ENCODE measurements at places on chromosomes 7 and 10.
A peak's percentile ranks its signal among the peaks of the same experiment; 100 is the strongest.

- peak; percentile 14 for DNase-seq
Measured at GRCh38 chr7:80641548-80641947, 3.1 kb downstream of the CD36 start.

GRCh38 chr7:35839860-35840854 is 39.3 kb downstream of the SEPTIN7 start:
- peak; percentile 11 for DNase-seq

- DNase-seq: peak; percentile 54
Measured at GRCh38 chr7:47441796-47442604, 139.9 kb downstream of the TNS3 start.

GRCh38 chr7:12879139-12879538 is 191.7 kb downstream of the ARL4A start:
- DNase-seq: no peak

GRCh38 chr7:135102372-135102771 is 45.5 kb upstream of the TMEM140 start:
- no peak for DNase-seq

DNA sequence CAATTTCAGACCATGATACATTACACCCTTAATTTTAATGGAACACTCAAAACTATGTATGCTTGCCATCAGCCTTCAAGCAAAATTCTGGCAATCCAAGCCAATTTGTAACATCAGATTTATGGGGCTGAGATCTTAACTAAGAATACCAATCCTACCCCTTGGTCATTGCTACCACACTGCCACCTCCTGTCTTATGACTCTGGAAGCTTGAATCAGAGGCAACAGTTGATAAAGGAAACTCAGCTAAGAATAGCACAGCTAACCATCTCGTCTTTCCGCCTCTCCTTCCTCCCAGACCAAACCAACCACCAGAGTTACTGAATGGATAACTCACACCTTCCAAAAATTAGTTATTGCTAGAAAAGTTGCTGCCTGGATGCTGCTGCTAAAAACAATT is 7.4 kb downstream of the IGF2BP3 start:
- peak; percentile 40 for DNase-seq

DNA sequence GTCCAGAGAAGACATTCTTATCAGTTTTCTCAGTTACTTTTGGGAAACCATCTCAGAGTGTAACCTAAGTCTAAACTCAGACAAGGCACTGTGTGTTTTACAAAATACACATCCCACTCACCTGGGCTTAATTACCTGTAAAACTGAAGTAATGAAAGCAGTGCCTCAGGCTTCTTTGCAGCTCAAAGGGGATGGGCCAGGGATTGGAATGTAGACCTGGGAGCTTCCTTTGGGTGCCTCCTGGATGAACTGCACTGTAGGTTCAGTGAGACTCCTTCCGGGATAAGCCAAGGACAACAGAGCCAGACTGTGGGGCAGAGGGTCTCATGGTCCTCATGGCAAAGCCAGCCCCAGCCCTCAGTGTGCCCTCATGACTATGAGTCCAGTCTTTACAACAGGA is 672.4 kb upstream of the GALNT17 start:
- DNase-seq: no peak

DNA sequence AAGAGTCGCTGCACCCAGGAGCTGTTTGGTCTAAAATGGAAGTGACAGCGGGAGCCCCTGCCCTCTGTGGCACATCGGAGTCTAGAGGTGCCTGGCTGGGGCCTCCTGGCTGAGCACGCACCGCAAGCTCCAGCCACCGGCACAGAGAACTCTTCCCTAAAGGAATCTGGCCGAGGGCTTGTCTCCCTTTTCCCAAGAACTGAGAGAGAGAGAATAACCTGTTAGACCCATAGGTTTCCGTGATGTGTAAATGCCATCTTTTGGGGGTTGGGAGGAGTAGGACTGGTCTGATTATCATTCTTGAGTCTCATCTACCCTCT is 47.3 kb downstream of the PROSER2 start:
- DNase-seq: no peak

- DNase-seq: no peak
Measured at GRCh38 chr10:47205192-47205591, 94.8 kb upstream of the GDF10 start.

GRCh38 chr10:112434988-112435619 is 11.6 kb downstream of the ZDHHC6 start:
- peak; percentile 21 for DNase-seq

DNA sequence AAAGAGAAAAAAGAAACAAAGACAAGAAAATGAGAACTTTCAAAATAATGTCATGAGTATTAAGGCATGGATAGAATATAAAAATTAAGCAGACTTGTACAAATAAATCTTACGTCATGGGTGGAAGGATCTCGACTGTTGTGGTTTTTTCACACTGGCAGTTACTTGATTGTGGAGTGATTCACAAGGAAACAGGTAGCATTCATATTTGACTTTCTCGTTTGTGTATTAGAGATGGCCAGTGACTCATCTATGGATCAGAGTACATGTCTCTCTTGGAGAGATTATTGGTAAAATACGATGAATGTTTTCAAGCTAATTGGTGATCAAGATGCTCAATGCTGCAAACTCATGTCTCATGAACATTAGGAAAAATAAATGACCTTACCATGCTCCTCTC is 564.3 kb downstream of the GATA3 start:
- no peak for DNase-seq

GRCh38 chr10:46232084-46232483 is 54.7 kb upstream of the ANTXRL start:
- DNase-seq: no peak

DNA sequence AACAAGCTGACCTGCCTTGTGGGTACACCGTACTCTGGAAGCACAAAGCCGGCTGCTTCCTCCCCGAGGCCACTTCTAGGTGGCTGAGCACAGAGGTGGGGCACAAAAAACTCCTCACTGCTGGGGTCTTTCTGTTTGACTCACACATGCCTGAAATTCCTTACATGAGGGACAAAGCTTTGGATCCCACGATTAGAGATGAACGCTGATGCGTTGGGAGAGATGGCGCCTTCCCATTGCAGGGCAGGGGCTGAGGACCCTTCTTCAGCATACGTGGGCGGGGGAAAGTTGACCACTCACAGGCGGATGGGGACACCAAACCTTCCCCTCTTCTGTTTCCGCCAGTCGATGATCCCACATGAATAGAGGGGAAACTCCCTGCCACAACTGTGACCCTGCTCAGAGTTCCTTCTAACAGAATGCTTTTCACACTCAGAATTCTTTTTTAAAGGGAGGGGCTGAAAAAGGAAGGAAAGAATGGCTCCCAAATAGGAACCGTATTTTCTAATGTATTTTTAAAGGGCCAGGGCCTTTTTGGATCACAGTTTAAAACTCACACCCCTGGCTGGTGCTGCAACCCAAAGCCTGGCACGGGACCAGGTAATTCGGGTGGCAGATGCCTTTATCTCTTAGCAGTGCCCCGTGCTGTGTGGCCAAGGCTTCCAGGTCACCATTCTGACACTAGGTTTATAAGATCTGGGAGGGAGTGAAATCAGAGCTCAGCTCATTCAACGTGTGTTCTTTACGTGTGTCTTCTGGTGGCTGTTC is 134.0 kb downstream of the PRKAG2 start:
- no peak for DNase-seq

DNA sequence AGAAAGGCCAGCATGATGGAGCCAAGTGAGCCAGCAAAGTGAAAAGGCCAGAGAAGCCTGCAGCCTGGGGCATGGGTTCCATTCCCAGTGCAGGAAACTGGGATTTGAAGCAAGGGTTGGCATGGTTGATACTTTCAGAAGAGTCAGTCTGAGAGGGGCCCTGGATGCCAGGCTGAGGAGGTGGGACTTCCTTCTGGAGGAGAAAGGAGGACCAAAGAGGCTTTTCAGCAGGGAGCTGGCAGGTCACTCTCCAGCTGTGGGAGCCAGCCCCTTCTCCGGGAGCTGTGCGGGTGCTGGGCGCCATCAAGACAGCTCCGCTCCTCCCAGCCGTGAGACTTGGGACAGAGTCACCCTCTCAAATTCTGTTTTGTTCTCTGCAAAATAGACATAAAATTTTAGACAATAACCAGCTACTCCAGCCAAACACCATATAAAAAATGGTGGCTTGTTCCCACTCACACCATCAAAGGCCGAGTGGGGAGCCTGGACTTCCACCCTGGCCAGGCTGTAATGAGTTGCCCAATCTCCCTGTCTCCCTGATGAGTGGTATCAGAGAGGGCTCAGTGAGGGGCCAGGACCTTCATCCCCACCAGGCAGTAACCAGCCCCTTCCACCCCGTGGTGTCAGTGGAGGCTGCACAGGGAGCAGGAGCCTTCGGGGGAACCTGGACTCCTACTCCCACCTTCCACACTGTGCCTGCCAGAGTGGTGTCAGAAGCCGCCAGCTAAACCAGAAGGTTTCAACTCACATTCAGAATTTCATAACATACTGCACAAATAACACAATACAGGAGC is 133.6 kb upstream of the RET start:
- no peak for DNase-seq

- peak; percentile 16 for DNase-seq
Measured at GRCh38 chr7:87574630-87575029, 26.1 kb downstream of the ABCB1 start.
